NCI-H1092 (cell line): ENCODE measurements at places on chromosomes 13 and 19.

- DNase-seq, result no peak
Measured at GRCh38 chr19:35247526-35248309, 1.1 kb upstream of the LSR start.

DNA sequence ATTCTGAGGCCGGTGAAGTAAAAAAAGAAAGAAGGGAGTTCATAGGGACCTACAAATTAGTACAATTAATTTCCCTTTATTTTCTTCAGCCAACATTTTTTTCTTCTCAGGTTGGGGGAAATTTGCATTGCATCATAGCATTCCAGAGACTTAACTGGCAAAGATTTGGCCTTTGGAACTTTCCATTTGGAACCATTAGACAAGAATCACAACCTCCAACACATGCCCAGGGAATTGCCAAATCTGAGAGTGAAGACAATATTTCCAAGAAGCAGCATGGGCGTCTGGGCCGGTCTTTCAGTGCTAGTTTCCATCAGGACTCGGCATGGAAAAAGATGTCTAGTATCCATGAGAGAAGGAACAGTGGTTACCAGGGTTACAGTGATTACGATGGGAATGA lies 6.4 kb upstream of the ERCC5 start:
- no peak for DNase-seq

DNA sequence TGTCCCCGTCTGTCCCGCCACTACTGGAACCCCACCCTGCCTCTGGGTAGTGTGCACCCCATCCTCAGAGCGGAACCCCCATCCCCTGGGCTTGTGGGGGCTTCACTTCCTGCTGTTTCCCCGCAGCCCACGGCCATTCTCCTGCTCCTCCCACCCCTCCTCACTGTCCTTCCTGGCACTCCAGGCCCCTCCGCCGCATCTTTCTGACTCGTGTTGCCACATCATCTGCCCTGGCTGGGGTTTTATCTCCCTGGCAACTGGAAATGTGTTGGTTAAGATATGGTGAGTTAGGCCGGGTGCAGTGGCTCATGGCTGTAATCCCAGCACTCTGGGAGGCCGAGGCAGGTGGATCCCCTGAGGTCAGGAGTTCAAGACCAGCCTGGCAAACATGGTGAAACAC lies 37.3 kb downstream of the KDM4B start:
- DNase-seq, result no peak

DNA sequence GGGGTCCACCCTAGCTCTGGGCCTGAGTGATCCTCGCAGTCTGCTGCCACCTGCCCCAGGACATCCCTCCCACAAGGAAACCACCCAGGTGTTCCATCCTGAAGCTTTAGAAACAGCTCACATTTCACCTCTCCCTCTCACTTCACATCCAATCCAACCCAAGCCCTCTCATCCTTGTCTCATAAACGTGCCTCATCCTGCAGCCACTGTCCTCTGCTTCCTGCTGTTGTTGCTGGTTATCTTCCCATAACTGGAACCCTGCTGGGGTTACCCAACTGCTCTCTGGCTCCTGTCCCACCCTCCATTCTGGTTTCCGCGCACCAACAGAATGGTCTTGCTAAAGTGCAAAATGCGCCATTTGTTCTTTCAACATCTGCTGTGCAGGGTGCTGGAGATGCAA lies 59.7 kb upstream of the MTIF3 start:
- DNase-seq, result no peak

GRCh38 chr13:66553391-66553790 lies 676.7 kb downstream of the PCDH9 start:
- no peak for DNase-seq

DNA sequence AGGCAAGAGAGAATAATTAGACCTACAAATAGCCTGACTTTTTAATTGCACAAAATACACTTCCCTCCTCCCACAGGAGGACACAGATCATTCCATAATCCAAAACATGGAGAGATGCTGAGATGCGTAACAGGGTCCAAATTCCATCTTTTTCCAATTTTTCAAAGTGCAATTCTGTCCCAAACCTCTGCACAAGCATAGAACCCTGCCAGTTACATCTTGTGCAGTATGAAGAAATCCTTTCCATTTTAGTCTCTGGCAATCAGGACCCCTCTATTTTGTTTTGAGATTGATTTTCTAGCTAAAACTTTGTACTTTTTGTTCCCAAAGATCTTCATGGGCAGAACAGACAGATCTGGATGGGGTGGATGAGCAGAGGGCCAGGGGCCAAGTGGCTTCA lies 209.2 kb downstream of the B3GLCT start:
- DNase-seq, result no peak

DNA sequence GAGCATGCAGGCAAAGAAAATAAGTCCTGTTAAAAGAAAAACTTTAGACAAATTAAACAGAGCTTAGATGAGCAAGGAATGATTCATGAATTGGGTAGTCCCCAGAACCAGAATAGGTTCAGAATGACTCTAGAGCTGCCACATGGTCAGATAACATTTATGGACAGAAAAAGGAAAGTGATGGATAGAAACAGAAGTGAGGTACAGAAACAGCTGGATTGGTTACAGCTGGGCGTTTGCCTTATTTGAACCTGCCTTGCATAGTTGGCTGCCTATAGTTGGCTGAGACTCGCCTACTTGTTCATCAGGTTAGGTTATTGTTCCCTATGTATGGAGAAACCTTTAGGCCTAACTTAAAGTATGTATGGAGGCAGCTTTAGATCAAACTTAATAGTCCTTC lies 35.4 kb downstream of the WDFY2 start:
- DNase-seq, result no peak

DNA sequence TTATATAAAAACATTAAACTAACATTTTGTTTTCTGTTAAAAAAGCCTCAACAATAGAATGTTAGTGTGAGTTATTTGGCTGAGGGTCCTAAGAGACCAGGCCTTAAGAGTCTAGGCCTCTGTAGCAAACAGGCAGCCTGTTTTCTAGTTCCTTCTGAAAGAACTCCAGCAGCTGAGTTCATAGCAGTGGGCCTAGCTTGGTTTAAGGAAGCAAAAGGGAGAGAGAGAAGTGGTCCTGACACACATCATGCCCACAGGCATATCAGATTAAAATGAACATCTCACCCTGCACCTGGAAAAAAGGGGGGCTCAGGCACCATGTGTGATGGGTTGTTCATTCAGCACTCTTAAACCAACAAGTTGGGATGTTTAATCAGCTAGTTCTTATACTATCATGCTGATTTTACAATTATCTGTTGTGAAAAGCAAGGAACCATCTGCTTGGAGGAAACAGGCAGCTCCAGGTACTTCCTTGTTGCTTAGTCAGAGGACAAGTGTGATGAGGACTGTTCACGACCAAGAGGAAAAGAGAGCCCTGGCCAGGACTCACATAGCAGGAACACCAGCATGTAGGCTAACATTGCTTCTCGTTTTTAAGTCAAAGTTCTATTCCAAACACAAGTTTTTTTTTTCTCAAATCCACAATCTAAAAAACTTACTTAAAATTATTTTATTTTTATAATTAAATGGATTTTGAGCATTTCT lies 81.3 kb upstream of the FRY start:
- no peak for DNase-seq

DNA sequence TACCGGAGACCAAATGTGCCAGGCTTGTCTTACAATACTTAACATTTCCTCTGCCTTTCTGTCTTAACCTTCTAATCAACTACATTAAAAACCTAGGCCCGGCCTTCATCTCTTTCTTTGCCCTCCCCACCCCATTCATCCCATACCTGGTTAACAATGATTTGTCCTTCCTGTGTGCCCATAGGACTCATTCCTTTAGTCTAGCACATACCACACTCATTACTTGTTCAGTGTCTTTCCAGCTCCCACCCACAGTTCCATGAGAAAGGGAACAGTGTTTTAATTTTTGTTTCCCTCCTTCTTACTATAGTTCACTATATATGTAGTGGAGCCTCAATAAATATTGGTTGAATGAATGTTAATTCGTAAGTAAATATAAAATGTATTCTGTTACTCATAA lies 2.4 kb downstream of the CLN5 start:
- no peak for DNase-seq

GRCh38 chr13:57629821-57630235 lies 1.7 kb upstream of the PCDH17 start:
- DNase-seq, result peak; percentile 99

GRCh38 chr19:4555657-4556561 lies 3.6 kb downstream of the SEMA6B start:
- DNase-seq, result no peak

- DNase-seq, result no peak
Measured at GRCh38 chr19:4357095-4357797, 13.9 kb downstream of the MPND start.

GRCh38 chr19:10936661-10937084 lies 8.1 kb downstream of the TIMM29 start:
- peak; percentile 73 for DNase-seq

GRCh38 chr19:4136680-4137088 lies 12.8 kb upstream of the MAP2K2 start:
- no peak for DNase-seq

GRCh38 chr13:39955560-39955959 lies 300.1 kb downstream of the COG6 start:
- no peak for DNase-seq

DNA sequence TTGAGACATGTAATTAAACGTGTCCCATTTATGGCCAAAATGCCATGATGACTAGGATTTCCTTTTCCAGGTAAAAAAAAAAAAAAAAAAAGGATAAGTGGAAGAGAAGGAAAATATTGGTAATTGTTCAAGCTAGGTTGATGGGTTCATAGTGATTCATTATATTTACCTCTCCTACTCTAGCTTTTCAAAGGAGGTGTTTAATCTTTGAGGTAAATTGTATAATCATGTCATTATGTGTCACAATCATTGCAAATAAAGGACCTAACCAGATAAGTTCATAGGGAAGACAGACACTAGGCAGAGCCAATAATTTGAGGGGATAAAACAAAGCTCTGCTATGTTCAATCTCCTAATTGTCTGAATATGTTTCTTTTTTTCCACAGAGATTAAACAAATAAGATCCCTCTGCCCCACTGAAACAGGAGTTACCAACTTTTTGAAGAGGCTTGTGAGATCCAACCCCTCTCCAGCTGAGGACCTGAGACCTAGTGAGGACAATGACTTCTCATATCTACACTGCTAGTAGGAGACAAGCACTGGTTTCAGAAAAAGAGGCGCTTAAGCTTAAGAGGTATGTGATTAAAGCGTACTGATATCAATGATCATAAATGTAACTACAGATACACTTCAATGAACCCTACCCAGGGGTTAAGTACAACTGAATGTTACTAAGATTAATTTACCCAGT lies 61.4 kb downstream of the USP12 start:
- DNase-seq, result no peak

DNA sequence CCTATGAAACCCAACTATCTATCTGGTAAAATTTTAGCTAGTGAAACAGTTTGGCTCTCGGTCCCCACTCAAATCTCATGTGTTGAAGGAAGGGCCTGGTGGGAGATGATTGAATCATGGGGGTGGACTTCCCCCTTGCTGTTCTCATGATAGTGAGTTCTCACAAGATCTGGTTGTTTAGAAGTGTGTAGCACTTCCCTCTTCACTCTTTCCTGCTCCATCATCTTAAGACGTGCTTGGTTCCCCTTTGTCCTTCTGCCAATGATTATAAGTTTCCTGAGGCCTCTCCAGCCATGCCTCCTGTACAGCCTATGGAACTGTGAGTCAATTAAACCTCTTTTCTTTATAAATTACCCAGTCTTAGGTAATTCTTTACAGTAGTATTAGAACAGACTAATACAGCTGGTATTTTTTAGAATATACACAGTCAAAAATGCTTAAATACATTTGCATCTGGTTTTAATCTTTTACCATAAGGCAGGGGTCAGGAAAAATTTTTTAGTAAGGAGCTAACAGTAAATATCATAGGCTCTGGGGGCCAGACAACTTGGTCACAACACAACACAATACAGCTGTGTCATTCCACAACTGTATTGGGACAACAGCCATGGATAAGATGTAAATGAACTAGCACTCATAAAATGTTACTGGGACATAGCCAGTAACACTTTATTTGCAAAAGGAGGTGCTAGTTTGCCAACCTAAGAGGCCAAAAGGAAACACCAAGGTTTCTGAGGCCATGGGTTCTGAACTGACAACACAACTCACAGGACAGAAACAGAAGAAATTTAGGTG lies 24.3 kb downstream of the DZIP1 start:
- DNase-seq, result no peak

DNA sequence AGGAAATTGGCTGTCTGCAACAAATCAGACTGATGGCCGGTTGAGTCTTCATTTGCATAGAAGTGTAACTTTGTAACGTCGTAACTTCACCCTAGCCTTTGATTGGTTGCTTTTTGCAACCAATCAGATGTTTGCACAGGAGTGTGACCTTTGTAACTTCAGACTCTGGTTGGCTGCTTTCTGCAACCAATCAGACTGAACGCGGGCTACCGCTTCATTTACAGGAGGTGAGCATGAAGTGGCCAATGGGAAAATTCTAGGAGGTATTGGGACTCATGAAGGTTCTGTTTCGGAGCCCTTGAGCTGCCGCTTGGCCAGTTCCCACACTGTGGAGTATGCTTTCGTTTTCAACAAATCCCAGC lies 441 bp upstream of the ZNF559 start:
- DNase-seq, result peak; percentile 77

GRCh38 chr13:30017880-30018279 lies 167.5 kb upstream of the UBL3 start:
- no peak for DNase-seq

DNA sequence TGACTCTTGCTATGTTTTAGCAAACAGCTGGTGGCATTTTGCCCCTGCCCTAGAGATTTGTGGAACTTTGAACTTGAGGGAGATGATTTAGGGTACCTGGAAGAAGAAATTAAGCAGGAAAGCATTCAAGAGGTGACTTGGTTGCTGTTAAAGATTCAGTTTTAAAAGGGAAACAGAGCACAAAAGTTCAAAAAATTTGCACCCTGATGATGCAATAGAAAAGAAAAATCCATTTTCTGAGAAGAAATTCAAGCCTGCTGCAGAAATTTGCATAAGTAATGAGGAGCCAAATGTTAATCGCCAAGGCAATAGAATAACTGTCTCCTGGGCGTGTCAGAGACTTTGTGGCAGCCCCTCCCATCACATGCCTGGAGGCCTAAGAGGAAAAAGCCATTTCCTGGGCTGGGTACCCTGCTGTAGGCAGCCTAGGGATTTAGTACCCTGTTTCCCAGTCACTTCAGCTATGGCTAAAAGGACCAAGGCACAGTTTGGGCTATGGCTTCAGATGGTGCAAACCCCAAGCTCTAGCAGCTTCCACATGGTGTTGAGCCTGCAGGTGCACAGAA lies 958.5 kb upstream of the MIR17HG start:
- DNase-seq, result no peak

DNA sequence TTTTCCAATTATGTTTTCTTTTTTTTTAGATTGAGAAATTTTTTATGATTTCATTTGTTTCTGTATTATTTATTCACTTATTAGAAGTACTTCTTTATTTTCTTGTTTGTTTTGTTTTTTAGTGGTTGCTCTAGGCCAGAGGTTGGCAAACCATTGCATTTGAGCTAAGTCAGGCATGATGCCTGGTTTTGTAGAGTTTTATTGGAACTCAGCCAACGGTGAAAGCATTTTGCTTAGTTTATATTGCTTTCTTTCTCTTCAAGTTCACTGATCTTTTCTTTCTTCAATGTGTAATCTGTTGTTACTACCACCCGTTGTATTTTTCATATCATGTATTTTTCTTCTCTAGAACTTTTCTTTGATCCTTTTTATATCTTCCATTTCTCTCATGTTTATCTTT lies 19.7 kb downstream of the ZNF567 start:
- no peak for DNase-seq
